ENCODE measurements at places on chromosomes 16 and 17.

GRCh38 chr17:14428648-14429029, 127.8 kb downstream of the HS3ST3B1 start:
- no peak for DNase-seq

DNA sequence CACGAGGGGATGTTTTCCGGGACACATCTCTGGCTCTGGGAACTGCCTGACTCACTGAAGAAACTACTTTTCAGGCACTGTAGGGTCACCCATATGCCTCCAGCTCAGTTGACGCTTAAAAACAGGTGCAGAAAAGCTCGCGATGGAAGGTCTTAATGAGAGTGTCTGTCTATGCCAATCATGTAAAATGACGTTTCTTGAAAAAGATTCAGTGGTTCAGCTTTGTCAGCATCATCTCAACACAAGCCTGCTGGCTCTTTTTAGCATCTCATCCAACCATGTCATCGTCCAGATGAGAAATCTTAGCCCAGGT, 27.5 kb downstream of the OR1D5 start:
- no peak for DNase-seq

- peak; percentile 68 for DNase-seq
Measured at GRCh38 chr16:73020409-73020884, 27.5 kb downstream of the ZFHX3 start.

DNA sequence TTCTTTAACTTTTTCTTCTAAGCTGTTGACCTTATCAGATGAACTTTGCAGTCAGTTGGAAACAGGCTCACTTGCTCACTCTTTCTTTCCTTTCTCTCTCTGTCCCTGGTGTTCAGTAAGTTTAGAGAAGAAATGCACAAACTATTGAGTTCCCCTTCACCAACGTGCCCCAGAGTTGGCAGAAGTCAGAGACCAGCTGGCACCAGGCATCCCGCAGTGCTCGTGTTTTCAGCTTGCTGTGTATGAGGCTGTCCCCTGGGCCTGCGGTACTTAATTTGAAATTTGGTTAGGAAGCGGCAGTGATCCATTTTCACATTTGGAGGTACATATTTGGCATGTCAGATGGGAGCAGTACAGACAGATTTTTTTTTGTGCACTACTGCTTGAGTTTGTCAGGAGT, 258.6 kb downstream of the SNX29 start:
- DNase-seq: peak; percentile 73

DNA sequence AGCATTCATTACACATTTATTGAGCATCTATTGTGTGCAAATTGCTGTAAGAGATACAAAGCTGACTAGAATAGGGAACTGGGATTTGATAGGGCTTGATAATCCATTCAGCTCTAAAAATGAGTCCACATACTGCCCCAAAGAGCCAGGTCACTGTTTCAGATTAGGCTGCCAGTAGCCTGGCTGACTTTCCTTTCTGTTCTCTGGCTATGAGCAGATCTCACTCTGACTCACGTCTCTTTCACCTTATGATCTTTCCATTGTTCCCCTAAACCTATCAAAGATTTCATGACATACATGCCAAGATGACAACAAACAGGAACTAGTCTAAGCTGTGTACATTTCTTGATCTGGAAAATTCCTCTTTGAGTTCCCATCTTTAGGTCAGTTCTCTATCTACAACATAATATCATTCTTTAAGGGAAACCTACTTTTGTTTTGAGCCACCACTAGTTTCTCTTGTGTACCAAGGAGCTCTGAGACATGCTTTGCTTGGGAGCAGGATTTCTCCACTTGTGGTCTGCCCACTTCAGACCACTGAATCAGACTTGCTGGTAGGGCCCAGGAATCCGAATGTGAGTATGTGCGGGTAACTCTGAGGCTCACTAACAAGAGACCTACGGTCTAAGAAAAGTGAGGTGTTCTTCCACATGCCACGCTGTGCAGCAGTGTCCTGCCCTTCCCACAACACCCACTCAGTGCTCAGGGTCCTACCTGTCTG, 40.9 kb upstream of the ICAM2 start:
- DNase-seq: no peak

Data from tongue (tissue), 3 donors.